ENCODE measurements at places on chromosomes 12 and 14.
A peak's percentile ranks its signal among the peaks of the same experiment; 100 is the strongest.

GRCh38 chr12:57781801-57782200 lies 786 bp upstream of the TSFM start:
- no peak for DNase-seq

GRCh38 chr14:43215524-43215923 lies 1291.6 kb downstream of the FSCB start:
- DNase-seq = no peak

DNA sequence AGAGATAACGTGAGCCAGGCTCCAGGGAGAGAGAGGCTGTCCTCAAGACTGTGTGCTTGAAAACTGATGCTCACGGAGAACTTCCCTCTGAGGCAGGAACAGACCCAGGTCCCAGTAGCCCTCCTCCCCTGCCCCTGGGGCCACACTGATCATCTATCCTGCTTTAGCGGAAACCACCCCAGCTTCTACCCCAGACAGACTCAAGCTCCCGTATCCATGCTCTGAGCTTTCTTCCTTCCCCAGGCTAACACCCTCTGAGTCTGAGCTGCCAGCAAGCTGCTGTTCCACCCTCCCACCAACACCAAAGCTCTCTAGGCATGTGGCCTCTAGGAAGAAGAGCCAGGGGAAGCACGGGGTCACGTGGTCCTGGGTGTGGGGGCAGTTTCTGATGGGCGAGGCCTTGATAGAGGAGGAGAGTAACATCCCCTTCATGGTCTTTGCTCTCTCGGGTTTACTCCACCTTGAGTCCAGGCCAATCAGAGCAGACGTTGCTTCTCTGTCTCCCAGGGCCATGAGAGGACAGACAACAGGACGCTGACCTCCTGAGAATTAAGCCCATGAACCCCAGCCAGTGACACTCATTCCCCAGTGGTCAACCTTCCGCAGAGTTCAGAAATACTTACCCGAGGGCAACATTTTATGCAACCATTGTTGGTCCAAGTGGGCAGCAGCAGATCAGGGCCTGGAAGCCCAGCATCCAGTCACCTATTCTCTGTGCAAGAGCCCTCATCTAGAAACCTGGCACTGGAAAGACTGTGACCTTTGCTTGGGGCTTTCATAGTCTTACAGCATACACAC lies 1.4 kb downstream of the PCK2 start:
- peak; percentile 76 for DNase-seq

GRCh38 chr12:104544836-104545235 lies 88.1 kb downstream of the CHST11 start:
- no peak for DNase-seq

DNA sequence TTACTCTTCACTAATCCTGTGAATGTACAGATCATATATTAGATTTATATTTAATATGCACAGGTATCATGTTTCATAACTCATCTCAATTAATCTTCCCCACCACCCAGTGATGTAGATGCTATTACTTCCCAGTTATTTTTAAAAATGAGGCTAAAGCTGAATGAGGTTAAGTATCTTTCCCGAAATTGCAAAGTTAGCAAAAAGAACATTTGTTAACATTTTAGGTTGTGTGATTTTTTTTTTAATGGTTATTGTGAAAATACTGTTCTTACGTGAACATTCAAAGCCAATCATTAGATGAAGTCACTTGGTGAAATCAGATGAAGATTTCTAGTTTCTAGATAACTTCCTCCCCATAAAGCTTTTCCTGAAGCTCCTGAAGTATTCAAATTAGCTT lies 186.9 kb upstream of the PLEKHA5 start:
- no peak for DNase-seq

GRCh38 chr14:31071151-31071550 lies 45.0 kb upstream of the STRN3 start:
- DNase-seq = no peak

DNA sequence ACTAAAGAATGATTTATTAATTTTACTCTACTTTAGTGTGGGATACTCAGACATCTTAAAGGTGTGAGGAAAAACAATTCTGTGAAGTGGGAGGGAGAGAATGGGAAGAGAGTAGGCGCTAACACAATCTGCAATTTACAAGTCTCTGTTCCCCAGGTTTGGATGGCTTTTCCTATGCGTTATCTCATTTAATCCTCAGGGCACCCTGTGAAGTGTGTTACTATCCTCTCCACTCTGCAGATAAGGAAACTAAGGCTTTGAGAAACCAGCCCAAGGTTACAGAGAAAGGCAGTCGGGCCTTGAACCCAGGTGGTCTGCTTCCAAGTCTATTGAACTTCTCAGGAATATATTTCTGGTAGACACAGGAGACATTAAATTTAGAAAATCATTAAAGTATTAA lies 36.2 kb upstream of the TUBA1C start:
- no peak for DNase-seq

DNA sequence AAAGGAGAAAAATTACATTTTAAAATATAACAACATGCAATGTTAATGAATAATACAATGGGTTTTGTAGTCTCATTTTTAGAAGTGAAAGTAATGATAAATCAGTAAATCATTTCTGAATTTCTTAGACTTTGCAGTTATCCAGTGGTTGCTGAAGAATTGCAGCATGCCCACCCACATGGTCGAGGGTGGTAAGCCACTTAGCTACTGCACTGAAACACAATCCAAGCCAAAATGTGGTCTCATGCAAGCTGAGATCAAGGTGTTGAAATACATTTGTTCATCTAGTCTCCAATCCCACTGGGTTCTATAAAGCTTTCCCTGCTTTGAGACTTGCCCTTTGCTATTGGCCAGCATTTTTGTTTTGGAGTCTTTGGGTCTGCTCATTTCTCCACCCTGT lies 247.9 kb downstream of the NELL2 start:
- DNase-seq = no peak

- DNase-seq = no peak
Measured at GRCh38 chr12:32558903-32559302, 120.2 kb upstream of the DNM1L start.

GRCh38 chr14:62126879-62127478 lies 364.8 kb downstream of the SNAPC1 start:
- DNase-seq = peak; percentile 60

- DNase-seq = no peak
Measured at GRCh38 chr12:49043856-49044258, 16.7 kb downstream of the KMT2D start.

DNA sequence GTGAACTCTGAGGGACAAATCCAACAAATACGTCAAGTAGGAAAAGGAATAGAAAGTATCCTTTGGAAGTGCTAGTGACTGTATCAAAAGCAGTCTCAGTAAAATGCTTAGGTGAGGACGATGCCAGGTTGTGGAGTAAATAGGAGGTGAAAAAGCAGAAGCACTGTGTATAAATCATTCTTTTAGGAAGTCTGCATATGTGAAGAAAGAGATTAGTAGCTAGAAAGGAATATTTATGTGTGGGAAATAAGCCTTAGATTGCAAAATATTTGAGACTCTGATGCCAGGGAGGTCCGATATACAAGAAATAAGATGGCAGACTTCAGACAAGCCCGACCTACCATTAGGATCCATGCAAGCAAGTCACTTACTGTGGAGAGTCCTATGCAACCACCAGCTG lies 7.9 kb downstream of the CEP128 start:
- DNase-seq = no peak

- peak; percentile 45 for DNase-seq
Measured at GRCh38 chr14:92472860-92473259, 40.7 kb upstream of the RIN3 start.

- DNase-seq = no peak
Measured at GRCh38 chr14:77347751-77348150, 26.9 kb downstream of the GSTZ1 start.

GRCh38 chr12:91836696-91837095 lies 308.9 kb downstream of the BTG1 start:
- no peak for DNase-seq

GRCh38 chr12:105296116-105297089 lies 34.1 kb upstream of the C12orf75 start:
- DNase-seq = no peak

- no peak for DNase-seq
Measured at GRCh38 chr14:69554500-69554899, 20.2 kb downstream of the CCDC177 start.

GRCh38 chr12:3213188-3213587 lies 136.0 kb downstream of the TSPAN9 start:
- DNase-seq = no peak

- DNase-seq = no peak
Measured at GRCh38 chr14:22458737-22459136, 130.3 kb downstream of the DAD1 start.

DNA sequence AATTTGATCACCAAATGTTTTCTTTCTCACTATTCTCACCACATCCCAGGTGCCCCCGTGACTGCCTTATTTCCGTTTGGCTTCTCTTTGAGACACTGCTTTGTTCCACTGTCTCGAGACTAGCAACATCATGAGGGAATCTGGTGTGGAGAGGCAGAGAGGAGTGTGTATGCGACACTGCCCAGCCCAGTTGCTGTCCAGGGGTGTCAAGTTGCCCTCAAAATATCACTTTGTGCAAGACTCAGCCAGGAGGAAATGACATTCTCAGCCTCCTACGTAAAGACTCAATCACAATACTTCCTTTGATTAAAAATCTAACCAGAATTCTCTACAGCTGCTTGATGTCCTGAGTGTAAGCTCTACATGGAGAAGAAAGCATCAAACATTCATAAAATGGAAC lies 48.2 kb upstream of the EEA1 start:
- peak; percentile 72 for DNase-seq

DNA sequence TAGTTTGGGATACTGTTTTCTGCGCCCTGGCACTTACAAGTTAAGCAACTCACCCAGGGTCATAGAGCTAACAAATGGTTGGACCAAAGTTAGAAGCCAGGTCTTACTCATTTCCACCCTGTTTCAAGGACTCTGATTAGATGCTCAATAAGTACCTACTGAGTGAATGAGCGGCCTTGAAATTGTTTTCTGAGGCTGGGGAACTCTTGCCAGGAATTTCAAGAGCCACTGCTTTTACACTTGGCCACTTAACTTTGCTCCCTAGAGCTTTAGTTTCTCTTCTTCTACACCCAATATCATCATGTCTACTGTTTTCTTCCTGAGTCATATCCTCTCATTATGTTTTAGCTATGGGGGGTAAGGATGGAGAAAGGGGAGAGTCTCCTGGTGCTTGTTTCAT lies 431.6 kb downstream of the ZFP36L1 start:
- DNase-seq = peak; percentile 79

- no peak for DNase-seq
Measured at GRCh38 chr14:60348211-60348610, 99.2 kb downstream of the PPM1A start.

- DNase-seq = no peak
Measured at GRCh38 chr14:81412779-81413178, 12.7 kb upstream of the STON2 start.

GRCh38 chr14:56808383-56809269 lies 1.7 kb downstream of the OTX2 start:
- no peak for DNase-seq

DNA sequence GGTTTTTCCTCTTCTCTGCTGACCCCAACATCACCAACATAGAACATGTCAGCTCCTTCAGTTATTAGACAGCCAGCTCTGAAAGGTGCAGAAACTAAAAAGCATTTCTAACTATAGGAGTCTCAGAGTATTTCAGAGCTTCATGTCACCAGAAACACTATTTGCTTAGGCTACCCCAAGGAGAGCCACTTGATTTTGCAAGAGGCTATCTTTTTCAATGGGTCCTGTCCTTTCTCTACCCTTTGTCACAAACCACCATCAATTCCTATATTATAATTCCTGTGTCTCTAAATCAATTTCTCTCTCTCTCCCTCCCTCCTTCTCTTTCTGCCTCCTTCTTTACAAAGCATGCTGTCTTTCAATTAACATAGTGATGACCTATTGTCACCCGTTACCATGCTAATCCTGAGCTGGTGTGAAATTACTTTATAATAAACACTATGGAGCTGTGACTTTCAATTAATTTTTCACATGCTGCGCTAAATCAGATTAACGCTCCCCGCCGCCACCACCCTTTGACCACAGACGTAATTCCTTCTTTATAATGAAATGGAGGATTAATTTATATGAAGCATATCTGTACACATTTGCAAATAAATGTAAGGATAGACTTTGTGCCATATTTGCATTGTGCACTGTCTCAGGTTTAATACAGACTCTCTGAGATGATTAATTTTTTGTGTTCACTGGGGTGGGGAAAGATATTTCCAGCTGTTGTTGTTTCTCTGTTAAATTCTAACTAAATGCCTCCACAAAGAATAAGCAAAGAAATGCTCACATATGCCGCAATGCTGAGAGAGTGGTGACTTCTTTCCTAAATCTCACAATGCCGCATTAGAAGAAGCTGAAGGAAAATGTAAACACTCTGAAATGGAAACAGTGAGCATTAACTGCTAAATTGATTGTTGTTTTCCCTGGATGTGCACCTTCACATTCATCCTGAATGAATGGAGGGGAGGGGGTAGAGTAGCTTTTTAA lies 418.6 kb downstream of the PDZRN4 start:
- DNase-seq = no peak

DNA sequence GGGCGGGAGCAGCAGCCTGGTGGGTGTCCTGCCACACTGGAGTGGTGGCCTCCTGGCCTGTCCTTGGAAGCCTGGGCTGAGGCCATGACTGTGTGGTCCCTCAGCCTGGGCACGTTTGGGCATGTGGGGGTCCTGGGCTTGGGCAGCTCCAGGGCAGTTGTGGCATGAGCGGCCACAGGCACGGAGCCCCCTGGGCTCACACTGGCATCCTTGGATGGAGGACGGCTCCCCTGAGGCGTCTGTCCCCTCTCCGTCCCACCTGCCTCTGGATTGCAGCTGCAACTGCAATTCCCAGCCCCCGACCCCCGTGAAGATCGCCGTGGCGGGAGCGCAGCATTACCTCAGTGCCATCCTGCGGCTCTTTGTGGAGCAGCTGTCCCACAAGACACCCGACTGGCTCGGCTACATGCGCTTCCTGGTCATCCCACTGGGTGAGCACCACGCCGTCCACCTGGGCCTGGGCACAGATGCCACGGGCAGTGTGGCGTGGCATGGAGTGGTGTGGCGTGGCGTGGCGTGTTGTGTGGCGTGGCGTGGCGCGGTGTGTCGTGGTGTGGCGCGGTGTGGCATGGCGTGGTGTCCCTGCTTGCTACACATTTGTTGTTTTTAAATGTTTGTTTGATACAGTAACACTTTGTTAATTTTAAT lies 15.1 kb upstream of the TEX22 start:
- DNase-seq = no peak

- peak; percentile 32 for DNase-seq
Measured at GRCh38 chr12:101697930-101698799, 725 bp downstream of the CHPT1 start.

DNA sequence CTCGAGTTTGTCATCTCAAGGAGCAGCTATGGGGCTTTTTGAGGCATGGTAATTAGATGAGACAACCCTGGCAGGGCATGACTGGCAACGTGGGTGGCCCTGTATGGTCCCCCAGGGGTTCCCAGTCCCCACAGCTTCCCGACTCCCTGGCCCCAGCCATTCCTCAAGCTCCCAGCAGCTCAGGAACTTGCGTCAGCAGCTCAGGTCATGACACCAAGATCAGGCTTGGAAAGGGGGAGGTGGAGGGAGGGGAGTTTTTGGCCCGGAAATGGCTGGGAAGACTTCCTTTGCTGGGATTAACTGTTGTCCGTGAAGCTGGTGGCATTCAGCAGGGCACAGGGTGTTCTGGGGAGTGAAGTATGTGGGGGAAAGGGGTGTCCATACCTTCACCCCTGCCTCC lies 10.4 kb upstream of the NRIP2 start:
- peak; percentile 66 for DNase-seq

Data from HT1080 (cell line).